ENCODE measurements at places on chromosomes 1 and 21.

GRCh38 chr1:99645699-99646531 is at the start of gene PALMD:
Gene PALMD, plus strand, starts transcription at chr1:99646113. Its CDS starts 205 bp downstream, at chr1:99646318.
- no peak for DNase-seq

DNA sequence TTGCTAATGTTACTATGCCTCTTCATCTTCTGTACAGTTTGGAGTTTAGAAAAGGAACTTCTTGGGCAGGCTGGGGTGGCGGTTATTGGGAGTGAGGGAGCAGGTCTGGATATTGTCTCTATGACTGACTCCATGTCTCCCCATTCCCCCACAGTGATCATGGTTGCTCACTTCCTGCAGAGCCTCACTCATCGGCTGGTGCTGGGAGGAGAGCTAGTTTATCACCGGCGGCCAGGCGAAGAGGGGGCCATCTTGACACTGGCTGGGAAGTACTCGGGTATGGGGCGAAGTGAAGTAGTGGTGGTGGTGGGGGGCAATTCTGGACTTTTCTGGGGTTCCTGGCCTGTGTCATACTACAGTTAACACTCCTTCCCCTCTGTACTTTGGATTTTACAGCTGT is 2.2 kb downstream of the TOMM40L start:
- DNase-seq = no peak

DNA sequence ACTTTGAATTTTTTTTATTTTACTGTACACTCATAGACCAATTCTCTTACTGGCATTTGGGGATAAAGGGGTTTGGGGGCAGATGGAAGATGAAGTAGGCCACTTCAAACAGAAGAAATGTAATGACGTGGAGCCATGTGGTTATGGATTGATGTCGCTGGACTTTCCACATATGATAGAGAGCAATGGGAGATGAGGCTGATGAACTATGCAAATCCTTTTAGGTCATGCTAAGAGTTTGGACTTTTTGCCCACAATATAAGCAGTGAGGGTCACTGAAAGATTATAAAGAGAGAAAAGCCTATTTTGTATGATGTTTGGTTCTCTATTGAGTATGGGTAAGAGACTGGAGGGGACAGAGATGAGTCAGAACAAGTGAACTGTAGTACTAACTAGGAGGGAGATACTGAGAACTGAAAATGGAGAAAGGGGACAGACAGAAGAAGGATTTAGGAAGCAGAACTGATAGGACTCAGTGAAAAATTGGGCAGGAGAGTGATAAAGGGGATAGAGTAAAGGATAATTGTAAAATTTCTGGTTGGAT is 9.2 kb downstream of the C1orf21 start:
- DNase-seq = no peak

DNA sequence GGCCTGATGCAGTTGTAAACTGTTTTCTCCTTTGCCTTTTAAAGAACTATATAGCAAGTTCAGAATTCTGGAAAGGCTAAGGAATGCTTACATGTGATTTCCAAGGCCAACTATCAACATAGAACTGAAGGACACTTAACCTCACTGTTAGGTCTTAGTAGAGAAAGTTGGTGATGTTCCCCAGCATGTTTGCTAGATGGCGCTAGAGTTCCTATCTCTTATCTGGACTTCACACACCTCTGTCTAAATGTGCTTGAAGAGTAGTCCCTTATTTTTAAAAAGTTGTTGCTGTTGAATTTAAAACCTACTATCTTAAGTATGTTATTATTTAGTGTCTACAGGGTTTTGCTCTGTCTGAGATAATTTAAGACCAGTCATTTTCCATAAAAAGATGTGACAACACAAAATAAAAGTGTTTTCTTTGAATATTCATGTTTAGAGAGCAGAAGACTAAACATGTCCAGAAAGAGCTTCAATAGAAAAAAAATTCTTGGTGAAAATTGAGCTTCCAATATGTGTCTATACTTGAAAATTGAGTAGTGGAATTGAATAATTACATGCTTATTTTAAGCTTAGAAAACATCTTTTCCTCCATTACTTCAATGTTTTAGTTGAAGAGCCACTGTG is 237.3 kb downstream of the S1PR1 start:
- DNase-seq = no peak

GRCh38 chr1:212630158-212630900 is 21.8 kb downstream of the ATF3 start:
- DNase-seq = no peak

Measured in T-cell (primary cell).